ENCODE measurements at places on chromosomes 6 and 20.
A peak's percentile ranks its signal among the peaks of the same experiment; 100 is the strongest.

DNA sequence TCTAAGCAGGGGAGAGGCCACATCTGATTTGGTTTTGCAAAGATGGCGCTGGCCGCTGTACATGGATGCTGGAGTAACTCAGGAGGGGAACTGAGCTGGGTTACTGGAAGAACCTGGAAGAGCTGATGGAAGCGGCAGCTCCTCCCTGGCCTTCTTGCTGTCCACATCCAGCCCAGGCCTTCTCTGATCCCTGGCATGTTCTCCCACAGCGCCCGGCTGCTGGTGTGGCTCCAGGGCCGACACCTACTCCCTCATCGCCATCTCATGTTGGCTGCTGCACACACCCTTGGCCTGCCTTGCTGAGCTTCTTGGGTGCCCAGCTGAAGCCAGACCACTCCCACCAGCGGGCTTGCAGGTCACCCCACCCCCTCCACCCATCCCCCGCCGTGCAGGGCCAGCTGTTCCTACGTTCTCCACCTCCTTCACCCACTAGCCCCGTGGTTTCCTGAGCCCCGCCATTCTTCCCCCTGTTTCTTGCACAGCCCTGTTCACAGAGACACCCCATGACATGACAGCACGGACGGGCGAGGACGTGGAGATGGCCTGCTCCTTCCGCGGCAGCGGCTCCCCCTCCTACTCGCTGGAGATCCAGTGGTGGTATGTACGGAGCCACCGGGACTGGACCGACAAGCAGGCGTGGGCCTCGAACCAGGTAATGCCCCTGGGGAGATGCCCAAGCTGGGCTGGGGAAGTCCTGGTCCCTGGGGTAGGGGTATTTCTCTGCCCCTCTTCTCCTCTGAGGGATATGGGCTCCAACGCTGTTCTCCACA, 28.4 kb downstream of the VSTM2L start:
- no peak for DNase-seq

- DNase-seq = no peak
Measured at GRCh38 chr6:157110607-157111006, 212.7 kb downstream of the TMEM242 start.

GRCh38 chr6:24990236-24990845, 54.6 kb upstream of the RIPOR2 start:
- DNase-seq = no peak

DNA sequence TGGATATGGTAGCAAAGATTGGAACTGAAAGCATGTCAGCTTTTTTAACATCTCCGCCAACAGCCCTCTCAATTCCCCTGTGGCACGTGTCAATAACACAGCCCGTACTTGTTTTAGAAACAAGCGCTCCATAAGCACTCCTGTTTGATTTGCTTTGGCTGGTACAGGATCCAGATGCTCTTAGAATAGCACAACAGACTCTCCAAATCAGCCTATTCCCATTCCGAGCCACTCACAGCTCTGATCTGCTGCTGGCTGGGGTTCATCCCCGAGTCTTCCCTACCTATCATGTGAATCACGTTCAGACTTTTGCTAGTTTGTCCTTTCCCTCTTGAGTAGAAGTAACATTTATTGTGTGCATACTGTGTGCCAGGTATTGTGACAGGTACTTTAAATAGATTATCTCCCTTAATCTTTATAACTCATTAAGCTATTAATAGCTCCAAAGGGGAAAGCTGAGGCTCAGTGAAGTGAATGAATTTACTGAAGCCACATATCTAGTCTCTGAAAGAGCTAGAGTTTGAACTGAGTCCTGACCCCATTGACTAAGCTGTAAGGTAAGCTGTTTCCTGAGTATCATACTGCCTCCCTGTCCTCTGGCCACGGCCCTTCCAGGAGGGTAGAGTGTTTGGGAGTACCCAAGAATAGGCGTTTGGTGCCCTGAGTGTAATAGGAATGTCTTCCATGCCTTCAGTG, 46.7 kb downstream of the RALY start:
- DNase-seq = no peak

- no peak for DNase-seq
Measured at GRCh38 chr6:167112421-167112820, 10.5 kb upstream of the CCR6 start.

DNA sequence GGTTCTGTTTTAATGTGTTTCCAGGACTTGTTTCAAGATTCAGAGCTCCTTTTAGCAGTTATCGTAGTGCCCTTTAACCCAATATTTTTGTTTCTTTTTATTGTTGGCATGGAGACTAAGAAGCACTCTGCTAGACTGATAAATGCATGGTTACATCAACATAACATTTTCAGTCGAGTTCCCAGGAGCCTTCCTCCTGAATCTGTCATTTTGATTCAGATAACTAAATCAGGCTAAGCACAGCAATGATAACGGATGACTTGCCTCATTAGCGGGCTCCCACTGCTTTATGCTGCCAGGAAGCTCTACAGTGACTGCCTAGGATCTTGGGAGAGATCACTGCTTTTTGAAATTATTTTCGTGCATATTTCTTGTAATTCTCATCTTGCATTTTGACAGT, 772.8 kb upstream of the GJE1 start:
- peak; percentile 1 for DNase-seq

GRCh38 chr6:31771992-31772358, 5.2 kb downstream of the VWA7 start:
- no peak for DNase-seq

- DNase-seq = no peak
Measured at GRCh38 chr6:7978736-7979135, 68.1 kb upstream of the TXNDC5 start.

- DNase-seq = no peak
Measured at GRCh38 chr6:49606721-49607390, 29.8 kb downstream of the RHAG start.

DNA sequence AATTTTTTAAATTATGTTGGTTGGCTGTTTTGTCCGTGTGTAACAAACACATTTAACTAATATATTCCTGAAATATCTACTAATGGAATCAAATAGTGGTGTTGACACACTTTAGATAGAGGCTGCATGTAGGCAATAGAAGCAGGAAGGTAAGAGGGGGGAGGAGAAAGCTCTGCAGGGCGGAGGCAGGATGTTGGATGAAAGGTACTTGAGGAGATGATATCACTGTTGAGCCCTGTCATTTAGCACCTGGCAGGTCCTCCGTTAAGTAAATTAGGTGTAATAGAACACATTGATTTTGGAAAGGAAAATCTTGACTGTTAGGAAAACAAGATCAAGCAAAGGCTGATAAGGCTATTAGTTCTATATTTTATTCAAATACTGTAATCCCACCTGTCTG, 618.7 kb downstream of the PKHD1 start:
- no peak for DNase-seq

DNA sequence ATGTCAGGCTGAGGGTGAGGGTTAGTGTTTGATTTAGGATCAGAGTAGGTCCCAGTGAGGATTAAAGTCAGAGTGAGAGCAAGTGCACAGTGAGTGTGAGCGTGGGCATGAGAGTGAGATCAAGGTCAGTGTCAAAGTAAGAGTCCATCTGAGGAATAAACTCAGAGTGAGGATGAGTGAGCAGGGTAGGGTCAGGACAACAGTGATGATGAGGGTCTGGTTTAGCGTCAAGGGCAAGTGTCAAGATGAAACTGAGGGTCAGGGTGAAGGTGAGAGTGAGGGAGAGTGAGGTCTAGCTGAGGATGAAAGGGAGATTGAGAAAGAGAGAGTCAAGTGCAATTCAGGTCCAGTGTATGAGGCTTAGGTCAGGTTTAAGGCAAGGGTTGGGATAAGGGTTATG, 7.7 kb upstream of the ZNF343 start:
- no peak for DNase-seq

DNA sequence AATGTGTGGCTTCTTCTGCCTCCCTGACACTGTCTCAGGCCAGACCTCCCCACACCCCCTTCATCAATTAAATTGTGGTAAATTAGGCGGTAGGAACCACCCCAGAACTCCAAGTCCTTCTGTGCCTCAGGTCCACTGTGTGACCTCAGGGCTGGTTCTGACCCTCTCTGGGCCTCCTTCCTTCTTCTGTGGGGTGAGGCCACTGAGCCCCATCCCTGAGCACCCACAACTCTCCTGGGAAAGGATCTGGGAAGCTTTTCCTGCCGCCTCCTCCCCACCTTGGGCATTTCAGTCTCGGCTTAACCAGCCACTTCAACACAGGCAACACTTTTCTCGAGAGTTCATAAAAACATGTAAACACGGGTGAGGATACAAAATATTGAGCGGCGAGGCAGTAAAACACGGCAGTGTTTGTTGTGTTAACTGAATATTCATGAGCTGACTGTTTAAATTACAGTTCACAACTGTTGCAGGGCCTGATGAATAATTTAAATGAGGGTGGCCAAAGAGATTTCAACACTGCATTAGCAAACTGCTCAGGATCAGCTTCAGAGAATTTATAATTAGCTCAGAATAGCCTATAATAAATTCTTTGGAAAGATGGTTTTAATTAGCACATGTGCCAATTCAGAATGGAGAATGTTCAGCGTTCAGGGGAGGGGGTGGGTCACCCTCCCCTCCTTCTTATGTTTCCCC, 112.1 kb downstream of the TOX2 start:
- DNase-seq = no peak

DNA sequence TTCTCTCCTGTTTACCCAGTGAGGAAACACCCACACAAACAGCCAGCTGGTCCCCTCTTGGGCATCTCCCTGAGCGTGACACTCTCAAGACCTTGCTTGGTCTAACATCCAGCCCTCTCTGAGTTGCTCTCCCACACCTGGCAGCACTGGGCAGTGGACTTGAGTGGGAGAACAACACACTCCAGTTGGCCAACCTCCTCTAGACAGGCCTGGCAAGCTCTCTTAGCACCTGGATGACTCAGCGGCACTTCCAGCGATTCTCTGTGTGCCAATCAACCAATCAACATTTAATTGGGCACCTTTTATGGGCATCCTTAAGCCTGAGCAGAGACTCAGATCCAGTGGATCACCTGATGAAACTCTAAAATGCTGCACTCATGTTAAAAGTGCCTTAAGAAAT, 76.6 kb upstream of the QKI start:
- no peak for DNase-seq

DNA sequence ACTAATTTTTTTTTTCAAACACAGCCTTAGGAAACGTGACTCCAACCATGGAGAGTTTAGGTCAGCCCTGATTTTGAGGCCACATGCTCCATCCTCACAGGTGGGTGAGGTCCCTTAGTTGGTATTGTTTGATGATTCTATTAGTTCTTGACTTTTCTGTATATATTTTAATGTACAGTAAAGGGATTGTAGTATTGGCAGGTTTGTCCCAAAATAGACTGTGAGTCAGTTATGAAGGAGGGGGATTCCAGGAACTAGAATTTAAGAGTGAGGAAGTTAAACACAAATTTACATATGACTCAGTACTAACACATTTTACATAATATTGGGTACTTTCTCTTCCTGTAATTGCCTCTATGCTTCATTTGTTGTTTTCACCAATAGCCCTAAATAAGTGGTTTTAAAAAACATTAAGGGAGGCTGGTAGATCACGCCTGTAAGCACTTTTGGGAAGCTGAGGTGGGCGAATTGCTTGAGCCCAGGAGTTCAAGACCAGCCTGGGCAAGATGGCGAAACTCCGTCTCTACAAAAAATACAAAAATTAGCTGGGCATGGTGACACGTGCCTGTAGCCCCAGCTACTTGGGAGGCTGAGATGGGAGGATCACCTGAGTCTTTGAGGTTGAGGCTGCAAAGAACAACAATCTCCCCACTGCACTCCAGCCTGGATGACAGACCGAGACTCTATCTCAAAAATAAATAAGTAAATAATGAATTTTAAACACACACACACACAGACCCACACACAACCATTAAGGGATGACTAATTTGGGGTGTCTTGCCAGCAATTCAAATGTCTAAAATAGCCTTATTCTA, 81.8 kb downstream of the SGK1 start:
- no peak for DNase-seq

GRCh38 chr6:88048578-88048977, 937 bp downstream of the SPACA1 start:
- no peak for DNase-seq

DNA sequence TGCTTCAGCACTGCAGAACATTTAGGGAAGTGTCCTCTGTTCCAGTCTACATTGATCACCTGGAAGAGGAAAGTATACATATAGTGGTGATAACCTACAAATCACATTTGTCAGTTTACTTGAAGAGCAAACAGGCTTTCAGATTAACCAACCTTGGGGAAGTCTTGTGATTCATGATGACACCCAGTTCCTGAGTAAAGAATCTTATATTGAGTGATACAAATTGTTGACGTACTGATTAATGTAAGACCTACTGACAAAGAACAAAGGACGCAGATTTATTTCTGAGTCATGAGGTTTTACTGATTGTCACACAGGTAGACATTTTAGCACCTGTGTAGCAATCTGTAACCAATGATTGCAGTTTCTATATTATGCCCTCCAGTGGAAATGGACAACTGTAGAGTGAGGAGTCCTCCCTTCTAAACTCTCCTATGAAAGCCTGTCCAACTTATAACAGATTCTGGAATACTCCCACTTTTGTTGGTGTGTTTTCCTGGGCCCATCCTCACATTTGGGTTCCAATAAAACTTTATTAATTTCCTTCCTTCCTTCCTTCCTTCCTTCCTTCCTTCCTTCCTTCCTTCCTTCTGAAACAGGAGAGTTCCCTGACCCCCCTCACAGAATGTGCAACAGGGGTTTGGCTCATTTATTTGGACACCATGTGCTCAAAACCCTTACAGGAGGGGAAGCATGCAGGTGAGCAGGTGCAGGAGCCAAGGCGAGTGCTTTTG, 113.5 kb downstream of the SLC35B3 start:
- no peak for DNase-seq

GRCh38 chr6:106574741-106575458, 54.4 kb downstream of the RTN4IP1 start:
- peak; percentile 84 for DNase-seq

Measured in head of caudate nucleus (tissue), 42 donors.